ENCODE measurements at places on chromosomes 12 and 14.

- no peak for DNase-seq
Measured at GRCh38 chr14:89977668-89978067, 21.9 kb downstream of the TDP1 start.

- no peak for DNase-seq
Measured at GRCh38 chr12:22408610-22409376, 74.3 kb upstream of the ST8SIA1 start.

DNA sequence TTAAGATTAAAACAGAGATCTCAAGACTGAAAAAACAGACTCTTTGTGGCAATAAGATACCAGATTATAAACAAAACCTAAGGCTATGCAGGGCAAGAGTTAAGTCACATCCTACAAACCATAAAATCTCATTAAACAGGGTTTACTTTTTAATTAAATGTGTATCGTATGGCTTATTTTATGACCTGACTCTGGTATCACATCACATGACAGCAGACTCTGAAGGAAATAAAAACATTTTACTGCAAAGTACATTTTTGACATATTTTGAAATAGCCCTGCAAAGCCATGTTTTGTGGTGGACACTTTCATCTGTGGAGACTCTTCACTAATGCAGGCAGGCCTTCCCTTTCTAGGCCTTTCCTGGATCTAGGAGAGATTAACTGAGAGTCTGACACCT lies 327.6 kb upstream of the CLEC14A start:
- DNase-seq = no peak

DNA sequence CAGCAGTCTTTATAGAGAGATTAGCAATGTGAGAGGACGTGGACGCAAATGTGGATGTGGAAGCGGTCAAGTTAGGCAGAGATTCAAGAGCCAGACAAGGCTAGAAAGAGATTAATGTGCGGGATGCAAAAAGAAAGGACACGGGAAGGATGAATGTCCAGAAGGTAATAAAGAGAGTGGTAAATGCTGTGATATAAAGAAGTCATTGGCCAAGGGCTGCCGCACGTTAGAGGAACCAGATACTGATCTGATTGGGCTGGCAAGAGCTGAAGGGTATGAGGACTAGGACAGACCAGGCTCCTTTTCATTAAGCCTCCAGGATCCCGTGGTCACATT lies 59.5 kb downstream of the DHRS2 start:
- no peak for DNase-seq

DNA sequence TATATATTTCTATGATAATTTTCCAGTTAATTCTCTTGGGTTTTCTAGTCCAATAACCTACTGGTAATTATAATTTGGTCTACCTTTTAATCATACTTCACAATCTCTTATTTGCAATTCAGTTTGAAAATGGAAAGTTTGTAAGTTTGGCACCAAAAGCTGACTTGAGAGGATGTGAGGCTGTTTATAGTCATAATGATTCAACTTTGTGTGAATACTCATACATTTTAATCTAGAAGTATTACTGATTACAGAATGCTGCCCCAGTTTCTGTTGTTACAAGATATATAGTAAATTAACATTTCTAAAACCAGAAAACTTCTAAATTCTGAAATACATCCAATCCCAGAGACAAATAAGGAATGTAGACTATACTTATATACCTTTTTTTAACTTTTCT lies 158.2 kb downstream of the SLC38A4 start:
- no peak for DNase-seq
